Mucosa of descending colon (tissue), 3 donors: ENCODE measurements at places on chromosomes 5 and 9. TPM values are rescaled to one million over a fixed set of nuclear protein-coding genes. Genes with fewer than 3 reads are reported as not detected.

The ZDHHC11B gene
- total RNA-seq, result 0.41 TPM

The ORM1 gene
- total RNA-seq, result not detected

The BRD8 gene
- total RNA-seq, result 57.3 TPM

The PLAC8L1 gene
- total RNA-seq, result 0.70 TPM

The PCDHB5 gene
- total RNA-seq, result 3.0 TPM

The RABGAP1 gene
- total RNA-seq, result 130 TPM

The SLC36A2 gene
- not detected for total RNA-seq

The MCIDAS gene
- total RNA-seq, result 0.14 TPM

The DOCK8 gene
- total RNA-seq, result 15.7 TPM

The SPATA31A3 gene
- not detected for total RNA-seq

The SH3PXD2B gene
- total RNA-seq, result 5.4 TPM

The TAS2R1 gene
- not detected for total RNA-seq

The RHOBTB3 gene
- total RNA-seq, result 56.5 TPM

The GALNT12 gene
- total RNA-seq, result 121 TPM

The FAM163B gene
- 2.0 TPM for total RNA-seq

The RLN2 gene
- 0.58 TPM for total RNA-seq

The LCN1 gene
- total RNA-seq, result not detected
